ENCODE measurements at places on chromosomes 4 and X.

- DNase-seq, result no peak
Measured at GRCh38 chrX:130082244-130083106, 27.8 kb downstream of the ELF4 start.

DNA sequence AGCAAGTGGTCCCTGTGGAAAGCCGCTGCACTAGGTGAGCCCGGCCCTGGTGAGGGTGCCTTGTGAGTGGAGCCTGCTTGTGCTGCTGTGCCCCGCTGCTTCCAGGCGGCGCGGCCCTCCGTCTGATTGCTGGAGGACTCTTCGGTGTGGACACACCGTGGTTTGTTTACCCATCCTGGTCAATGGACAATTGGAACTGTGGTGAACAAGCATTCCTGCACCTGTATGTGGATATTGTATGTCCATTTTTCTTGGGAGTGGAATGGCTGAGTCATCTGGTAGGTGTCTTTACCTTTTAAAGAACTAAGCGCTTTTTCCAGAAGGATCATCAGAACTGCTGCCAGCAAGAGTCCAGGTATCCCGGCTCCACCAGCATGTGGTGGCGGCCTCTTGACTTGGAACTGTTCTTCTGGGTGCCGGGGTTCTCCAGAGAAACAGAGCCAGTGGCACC lies 15.6 kb downstream of the MAEA start:
- DNase-seq, result no peak

DNA sequence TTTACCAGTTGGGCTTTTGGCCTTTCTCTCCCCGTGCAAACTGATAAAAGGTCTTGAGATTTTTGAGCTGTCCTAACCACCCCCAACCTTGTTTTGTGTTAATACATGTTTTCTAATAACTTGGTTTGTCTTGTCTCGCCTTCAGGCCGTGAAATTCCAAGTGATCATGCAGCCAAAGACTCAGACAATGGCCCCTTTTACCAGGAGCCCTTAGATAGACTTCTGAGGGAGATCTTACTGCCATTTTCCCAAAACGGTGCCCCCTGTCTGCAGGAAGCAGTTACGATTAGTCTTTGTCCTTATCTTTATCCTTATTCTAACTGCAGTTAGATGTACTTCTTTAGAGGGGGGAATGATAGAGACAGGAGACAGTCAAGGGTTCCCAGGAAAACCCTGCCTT lies 245.3 kb upstream of the HDX start:
- no peak for DNase-seq

GRCh38 chr4:40749717-40750460 lies at the start of gene NSUN7:
Gene NSUN7, plus strand, starts transcription at chr4:40749955. Its CDS starts 739 bp downstream, at chr4:40750694.
- DNase-seq, result peak; percentile 82

- DNase-seq, result peak; percentile 31
Measured at GRCh38 chrX:154096140-154097002, 1.1 kb downstream of the MECP2 start.

GRCh38 chr4:58962424-58962823 lies 1852.2 kb upstream of the IGFBP7 start:
- DNase-seq, result no peak

DNA sequence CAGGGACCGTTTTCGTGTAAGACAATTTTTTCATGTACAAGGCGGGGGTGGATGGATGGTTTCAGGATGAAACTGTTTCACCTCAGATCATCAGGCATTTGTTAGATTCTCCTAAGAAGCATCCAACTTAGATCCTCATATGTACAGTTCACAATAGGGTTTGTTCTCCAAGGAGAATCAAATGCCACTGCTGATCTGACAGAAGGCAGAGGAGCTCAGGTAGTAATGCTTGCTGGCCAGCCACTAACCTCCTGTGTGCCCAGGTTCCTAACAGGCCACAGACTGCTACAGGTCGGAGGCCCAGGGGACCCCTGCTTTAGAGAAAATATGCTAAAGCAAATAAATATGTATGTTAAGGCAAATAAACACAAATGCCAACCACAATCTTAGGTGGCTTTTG lies 61.3 kb downstream of the PPP3CA start:
- no peak for DNase-seq

- DNase-seq, result no peak
Measured at GRCh38 chrX:20653070-20653469, 386.4 kb upstream of the RPS6KA3 start.

DNA sequence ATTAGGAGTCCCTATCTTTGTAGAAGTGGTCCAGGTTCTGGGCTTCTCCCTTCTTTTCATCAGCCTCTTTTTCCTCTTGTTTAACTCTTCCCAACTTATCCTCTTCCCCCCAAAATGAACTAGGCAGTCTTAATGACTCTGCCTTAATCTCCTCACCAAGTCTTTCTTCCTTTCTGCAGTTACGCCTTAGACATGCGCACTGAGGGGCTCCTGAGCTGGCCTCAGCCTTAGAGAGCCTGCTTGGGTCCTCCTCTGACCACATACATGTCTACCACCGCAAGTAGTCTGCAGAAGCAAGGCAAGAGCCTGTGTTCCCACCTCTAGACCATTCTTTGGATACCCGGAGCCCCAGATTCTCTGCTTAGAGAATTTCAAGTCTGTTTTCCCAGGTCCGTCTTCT lies 199.9 kb downstream of the MGST2 start:
- no peak for DNase-seq

DNA sequence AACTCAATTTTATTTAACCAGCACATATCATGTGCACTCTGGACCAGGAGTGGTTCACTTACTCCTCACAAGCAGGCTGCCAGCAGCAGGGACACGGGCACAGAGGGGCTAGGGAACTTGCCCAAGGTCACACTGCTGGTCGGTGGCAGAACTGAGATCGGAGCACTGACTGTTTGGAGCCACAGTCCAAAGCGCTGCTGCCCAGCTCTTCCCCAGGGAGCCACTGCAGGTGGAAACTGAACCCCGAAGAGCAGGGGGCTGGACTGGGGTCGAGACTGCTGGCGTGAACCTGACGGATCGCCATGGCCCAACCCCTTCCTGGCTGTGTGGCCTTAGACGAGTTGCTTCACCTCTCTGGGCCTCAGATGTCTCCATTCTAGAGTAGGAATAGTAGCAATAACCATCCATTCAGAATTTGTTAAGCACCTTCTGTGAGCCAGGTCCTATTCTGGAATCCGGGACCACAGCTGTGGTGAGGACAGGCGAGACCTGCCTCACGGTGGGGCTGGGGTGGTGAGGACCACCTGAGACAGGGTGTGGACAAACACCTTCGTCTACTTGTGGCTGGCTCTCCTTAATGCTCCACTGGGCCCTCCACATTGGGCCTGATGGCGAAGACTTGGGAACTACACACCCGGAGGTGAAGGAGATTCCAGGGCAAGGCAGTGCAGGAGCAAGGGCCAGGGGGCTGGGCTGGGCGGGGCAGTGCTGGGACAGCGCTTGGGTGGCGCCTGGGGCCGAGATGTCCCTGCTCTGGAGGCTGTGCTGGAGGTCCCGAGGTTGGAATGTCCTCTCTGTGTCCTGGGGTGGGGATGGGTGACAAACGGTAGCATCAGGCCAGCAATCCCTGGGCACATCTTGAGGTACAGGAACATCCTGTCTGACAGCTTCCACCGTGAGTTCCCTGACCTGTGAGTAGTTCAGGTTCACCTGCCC lies 32.0 kb upstream of the KIAA0232 start:
- DNase-seq, result no peak

DNA sequence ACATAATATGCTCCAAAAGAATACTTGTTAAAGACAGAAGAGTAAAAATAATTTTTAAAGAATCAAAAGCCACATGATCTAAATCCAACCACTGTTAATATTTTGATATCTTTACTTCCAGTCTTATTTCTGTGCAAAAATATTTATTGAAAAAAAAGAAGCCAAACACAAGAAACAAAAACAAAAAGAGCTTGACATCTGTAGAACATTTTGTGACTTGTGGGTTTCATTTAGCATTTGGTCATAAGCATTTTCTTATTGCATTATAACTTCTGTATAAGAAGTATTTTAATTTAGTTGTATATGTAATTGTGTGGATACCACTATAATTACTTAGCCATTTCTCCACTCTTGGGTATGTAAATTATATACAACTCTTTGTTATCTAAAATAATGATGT lies 63.1 kb downstream of the DIPK2B start:
- DNase-seq, result no peak

GRCh38 chrX:65997978-65998717 lies 41.7 kb downstream of the VSIG4 start:
- DNase-seq, result no peak

- peak; percentile 67 for DNase-seq
Measured at GRCh38 chrX:109347632-109348031, 134.3 kb downstream of the GUCY2F start.

DNA sequence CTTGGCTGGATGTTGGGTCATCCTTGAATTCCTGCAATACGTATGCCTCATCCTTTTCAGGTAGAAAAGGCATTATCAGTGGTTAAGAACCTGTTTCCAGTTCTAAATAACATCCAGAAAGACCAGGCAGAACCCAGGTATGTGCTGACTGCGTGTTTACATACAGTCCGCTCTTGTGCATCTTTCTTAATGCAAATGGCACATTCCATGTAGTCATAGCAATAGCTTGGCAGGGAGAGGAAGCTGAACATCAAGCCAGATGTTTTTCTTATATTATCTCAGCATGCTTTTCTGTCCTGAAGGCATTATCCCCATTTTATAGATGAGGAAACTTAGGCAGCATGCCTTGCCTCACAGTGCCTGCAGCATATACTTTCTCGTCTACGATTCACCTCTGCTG lies 2.1 kb downstream of the DCLK2 start:
- no peak for DNase-seq

DNA sequence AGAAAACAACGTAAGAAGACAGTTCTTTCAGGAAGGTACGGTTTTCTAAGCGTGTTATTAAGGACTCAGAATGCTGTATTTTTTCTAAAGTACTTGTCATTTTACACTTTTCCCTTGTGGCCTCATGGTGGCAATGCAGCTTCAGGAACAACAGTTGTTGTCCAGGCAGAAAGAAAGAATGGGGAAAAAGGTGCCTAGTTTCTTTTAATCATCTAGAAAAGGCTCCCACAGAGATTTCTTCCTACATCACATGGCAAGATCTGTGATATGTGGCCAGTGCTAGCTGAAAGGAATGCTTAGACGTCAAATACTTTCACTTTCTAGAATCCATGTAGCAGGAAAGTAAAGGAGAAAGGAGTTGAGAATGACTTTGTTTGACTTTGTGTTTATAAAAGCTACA lies 49.0 kb upstream of the TRAM1L1 start:
- DNase-seq, result peak; percentile 89

DNA sequence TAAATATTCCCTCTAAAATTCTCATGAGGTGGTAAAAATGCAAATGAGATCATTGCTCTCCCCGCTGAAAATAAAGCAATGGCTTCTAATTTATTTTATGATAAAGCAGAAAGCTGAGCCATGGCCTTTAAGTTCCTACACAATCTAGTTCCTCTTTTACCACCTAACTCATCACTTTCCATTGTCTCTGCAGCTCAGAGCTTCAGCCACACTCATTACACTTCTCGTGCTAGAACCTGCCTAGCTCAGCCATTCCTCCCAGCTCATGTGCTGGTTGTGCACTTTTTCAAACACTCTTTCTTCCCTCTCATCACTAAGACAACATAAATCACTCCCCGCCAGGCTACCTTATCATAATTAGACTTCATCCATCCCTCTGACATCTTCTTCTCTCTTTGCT lies 1112.1 kb upstream of the PRKX start:
- DNase-seq, result no peak

DNA sequence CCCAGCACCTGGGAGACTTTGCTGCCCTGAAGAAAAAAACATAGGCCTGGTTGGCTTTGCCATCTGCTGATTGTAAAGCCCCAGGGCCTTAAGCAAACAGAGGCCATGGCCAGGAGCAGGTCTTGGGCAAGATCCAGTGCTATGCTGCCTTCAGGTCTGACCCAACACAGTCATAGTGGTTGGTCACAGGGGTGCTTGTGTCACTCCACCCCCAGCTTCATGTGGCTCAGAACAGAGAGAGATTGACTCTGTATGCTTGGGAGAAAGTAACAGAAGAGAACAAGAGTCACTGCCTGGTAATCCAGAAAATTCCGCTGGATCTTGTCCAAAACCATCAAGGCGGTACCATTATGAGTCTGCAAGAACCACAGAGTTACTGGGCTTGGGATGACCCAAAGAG lies 24.4 kb upstream of the SMARCA5 start:
- DNase-seq, result peak; percentile 2

DNA sequence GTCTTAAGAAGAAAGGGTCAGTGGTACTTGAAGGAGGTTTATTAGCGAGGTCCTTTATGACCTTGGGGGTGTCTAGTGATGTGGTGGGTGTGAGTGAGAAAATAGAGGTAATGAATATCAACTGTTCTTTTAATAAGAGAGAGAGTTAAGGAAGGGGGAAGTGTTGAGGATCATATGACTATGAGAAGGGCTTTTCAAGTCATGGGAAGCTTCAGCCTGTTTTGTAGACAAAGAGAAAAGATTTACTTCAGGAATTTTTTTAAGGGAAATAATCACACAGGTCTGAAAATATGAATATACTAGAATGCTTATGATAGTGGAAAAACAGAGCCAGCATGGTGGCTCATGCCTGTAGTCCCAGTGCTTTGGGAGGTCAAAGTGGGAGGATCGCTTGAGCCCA lies 41.3 kb upstream of the MTMR1 start:
- DNase-seq, result no peak

GRCh38 chr4:101697266-101697665 lies 93.3 kb upstream of the BANK1 start:
- DNase-seq, result no peak

GRCh38 chrX:104668550-104668949 lies 102.6 kb downstream of the IL1RAPL2 start:
- peak; percentile 33 for DNase-seq

GRCh38 chrX:530726-531610 lies 99.6 kb upstream of the SHOX start:
- DNase-seq, result no peak

DNA sequence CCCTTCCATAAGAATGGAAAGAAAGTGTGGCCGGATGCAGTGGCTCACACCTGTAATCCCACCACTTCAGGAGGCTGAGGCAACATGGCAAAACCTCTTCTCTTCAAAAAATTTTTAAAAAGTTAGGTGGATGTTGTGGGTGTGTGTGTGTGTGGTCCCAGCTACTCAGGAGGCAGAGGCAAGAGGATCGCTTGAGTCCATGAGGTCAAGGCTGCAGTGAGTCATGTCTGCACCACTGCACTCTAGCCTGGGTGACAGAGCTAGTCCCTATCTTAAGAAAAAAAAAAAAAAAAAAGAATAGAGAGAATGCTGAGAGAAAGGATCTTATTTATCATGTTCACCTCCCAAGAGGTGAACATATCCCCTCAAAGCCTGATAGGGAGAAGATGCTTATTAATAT lies 492.1 kb upstream of the SMIM31 start:
- no peak for DNase-seq

DNA sequence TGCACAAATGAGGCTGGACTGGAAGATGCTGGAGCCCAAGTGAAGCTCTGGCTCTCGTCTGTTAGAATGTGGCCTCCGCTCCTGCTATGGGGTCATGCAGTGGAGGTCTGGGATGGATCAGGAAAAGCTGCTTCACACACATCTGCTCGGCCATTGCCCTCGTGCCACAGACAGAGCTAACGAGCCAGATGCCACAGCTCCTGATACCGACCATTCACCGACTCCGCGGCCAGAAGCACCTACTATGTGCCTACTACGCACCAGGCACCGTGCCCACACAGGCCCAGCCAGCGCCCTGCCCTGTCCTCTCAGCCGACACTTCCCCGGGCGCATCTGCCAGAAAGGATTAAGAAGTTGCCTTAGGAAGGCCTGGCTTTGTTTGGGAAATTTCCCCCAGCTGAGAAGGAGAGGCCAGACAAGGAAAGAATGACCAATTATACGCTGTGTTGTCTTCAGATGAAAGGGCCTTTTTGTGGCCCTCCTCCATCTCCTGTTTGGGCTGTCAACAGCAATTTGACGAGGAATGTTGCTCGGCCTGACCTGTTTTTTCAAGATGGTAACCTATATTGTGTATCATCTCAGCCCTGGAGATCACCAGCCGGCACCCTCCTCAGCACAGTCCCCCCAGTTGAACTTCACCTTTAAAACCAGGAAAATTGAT lies 34.3 kb downstream of the HMX1 start:
- no peak for DNase-seq

All from astrocyte of the hippocampus (primary cell).